ENCODE measurements at places on chromosomes 3 and 15. TPM values are rescaled to one million over a fixed set of nuclear protein-coding genes. Genes with fewer than 3 reads are reported as not detected.

The CLDN18 gene
- total RNA-seq: not detected

The ISLR gene
- 19.8 TPM for total RNA-seq

The ZNF662 gene
- not detected for total RNA-seq

The PCSK6 gene
- total RNA-seq: 0.13 TPM

The KLHL6 gene
- not detected for total RNA-seq

The COLQ gene
- total RNA-seq: 0.18 TPM

The TAGLN3 gene
- total RNA-seq: 19.1 TPM

The MEGF11 gene
- 7.3 TPM for total RNA-seq

The C3orf52 gene
- total RNA-seq: 15.5 TPM

The PLSCR2 gene
- not detected for total RNA-seq

The POPDC2 gene
- 0.10 TPM for total RNA-seq

The MEIS2 gene
- 18.1 TPM for total RNA-seq

GRCh38 chr3:20181276-20181675 is 4.7 kb downstream of the SGO1 start:
- H3K36me3 ChIP-seq: peaks cover 17% of the 10 kb centered on the region
- no peaks in the 10 kb centered on the region for H3K27me3 ChIP-seq
- H3K4me1 ChIP-seq: no peaks in the 10 kb centered on the region
- DNase-seq: no peak
- H3K27ac ChIP-seq: no peak overlapping the region

DNA sequence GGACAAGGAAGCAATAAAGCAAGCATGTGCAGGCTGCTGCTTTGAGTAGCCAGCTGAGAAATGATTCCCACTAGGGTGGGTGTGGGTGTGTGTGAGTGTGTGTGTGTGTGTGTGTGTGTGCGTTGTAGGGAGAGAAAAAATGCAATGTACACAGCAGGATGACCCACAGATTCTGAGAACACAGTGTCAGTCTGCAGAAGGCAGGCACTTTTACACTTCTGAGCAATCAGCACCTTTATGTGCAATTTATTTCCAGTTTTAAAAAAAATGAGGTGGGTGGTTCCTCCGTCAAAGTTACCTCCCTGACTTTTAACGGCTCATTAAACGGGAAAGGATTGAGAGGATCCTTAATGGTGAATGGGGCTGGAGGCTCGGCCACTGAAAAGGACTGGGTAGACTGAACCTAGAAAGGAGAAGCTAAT is 38.5 kb upstream of the LIPC start:
- H3K4me3 ChIP-seq: no peak overlapping the region
- no peaks in the 10 kb centered on the region for H3K36me3 ChIP-seq
- H3K4me1 ChIP-seq: no peaks in the 10 kb centered on the region
- H3K27me3 ChIP-seq: no peaks in the 10 kb centered on the region
- no peak overlapping the region for H3K27ac ChIP-seq

GRCh38 chr15:86165265-86166211 is 85.9 kb downstream of the AGBL1 start:
- no peaks in the 10 kb centered on the region for H3K27me3 ChIP-seq
- H3K4me1 ChIP-seq: peaks cover 4% of the 10 kb centered on the region
- no peak for DNase-seq
- H3K27ac ChIP-seq: no peak overlapping the region
- no peaks in the 10 kb centered on the region for H3K36me3 ChIP-seq
- no peak overlapping the region for H3K4me3 ChIP-seq

DNA sequence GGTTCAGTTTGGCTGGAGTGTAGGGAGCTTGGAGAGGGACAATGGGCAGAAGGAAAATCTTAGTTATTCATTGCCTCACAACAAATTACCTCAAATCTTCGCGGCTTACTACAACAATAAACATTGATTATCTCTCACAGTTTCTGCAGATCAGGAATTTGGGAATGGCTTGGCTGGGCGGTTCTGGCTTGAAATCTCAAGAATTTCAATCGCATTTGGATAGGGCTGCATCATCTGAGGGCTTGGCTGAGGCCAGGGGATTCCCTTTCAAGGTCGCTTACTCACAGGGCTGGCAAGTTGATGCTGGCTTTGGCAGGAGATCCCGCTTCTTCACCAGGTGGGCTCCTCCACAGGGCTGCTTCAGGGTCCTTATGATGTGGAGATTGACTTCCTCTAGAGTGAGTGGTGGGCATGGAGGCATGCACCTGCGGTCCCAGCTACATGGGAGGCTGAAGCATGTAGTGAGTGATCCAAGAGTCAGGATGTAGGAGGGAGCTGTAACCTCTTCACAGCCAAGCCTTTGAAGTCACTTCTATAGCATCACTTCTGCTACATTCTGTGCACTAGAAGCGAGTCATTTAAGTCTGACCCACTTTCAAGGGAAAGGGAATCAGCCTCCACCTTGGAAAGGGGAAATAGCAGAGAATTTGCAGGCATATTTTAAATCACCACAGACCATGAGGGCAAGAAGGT is 63.1 kb downstream of the CDC25A start:
- no peak overlapping the region for H3K27ac ChIP-seq
- H3K4me3 ChIP-seq: no peak overlapping the region
- H3K27me3 ChIP-seq: no peaks in the 10 kb centered on the region
- no peaks in the 10 kb centered on the region for H3K36me3 ChIP-seq
- peaks cover 7% of the 10 kb centered on the region for H3K4me1 ChIP-seq

- H3K4me1 ChIP-seq: no peaks in the 10 kb centered on the region
- no peak overlapping the region for H3K27ac ChIP-seq
- H3K27me3 ChIP-seq: no peaks in the 10 kb centered on the region
- no peak for DNase-seq
- H3K36me3 ChIP-seq: no peaks in the 10 kb centered on the region
These were observed 4.3 kb downstream of the SNTN start for GRCh38 chr3:63656786-63657185.

GRCh38 chr3:98779541-98780335 is 16.6 kb downstream of the ST3GAL6 start:
- no peak overlapping the region for H3K27ac ChIP-seq
- no peak overlapping the region for H3K4me3 ChIP-seq
- H3K4me1 ChIP-seq: peaks cover 14% of the 10 kb centered on the region
- H3K27me3 ChIP-seq: no peaks in the 10 kb centered on the region
- H3K36me3 ChIP-seq: no peaks in the 10 kb centered on the region

- peak; percentile 32 for DNase-seq
- peak overlapping the region; percentile 64 for H3K4me3 ChIP-seq
- H3K27me3 ChIP-seq: no peaks in the 10 kb centered on the region
- no peaks in the 10 kb centered on the region for H3K4me1 ChIP-seq
- no peaks in the 10 kb centered on the region for H3K36me3 ChIP-seq
These were observed 1.0 kb upstream of the KLF15 start for GRCh38 chr3:126358038-126358815.

DNA sequence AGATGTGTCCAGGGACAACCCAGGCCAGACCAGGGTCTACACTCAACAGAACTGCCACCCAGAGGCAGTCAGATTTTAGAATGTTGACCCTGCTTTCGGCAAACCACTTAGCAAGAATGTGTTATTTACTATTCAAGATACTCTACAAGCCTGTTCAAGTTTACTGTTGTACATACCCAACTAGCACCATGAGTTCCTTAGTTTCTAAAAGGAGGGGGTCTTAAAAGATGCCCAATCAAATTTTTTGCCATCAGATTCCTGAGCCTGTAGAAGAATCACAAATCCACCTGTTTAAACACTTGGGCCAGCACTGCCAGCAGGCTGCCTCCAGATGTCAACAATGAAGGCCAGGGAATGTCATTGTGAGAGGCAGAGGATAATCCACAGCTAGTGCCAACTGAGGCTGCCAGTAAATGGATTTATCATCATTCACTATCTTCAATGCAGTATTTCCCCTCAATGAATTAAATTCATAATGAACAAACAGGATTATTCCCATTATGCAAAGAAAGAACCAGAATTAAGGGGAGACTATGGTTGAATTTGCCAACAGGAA is 43.5 kb upstream of the SNRPA1 start:
- H3K36me3 ChIP-seq: no peaks in the 10 kb centered on the region
- no peak overlapping the region for H3K4me3 ChIP-seq
- H3K27ac ChIP-seq: no peak overlapping the region
- DNase-seq: no peak
- H3K4me1 ChIP-seq: no peaks in the 10 kb centered on the region

DNA sequence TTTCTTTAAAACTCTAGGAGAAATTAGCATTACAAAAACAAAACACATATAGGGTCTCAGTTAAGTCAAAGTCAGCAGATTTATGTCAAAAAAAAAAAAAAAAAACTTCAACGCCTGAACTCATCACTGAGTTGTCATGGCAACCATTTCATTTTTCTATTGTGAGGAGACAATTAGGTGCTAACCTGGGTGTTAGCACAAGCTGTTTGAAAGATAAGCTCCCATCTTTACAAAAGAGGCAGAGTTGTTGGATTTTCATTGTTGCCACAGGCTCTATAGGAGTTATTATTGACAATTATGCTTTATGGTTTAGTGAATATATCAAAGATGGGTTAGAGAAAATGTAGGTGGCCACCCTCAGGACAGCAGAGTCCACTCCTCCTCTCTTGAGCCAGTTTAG is 806.9 kb downstream of the GRM7 start:
- no peaks in the 10 kb centered on the region for H3K27me3 ChIP-seq
- no peaks in the 10 kb centered on the region for H3K4me1 ChIP-seq
- H3K4me3 ChIP-seq: no peak overlapping the region
- no peak for DNase-seq

- H3K4me1 ChIP-seq: no peaks in the 10 kb centered on the region
- no peak for DNase-seq
- H3K4me3 ChIP-seq: no peak overlapping the region
- no peaks in the 10 kb centered on the region for H3K27me3 ChIP-seq
These were observed 412.1 kb upstream of the DPH6 start for GRCh38 chr15:35958021-35958420.

DNA sequence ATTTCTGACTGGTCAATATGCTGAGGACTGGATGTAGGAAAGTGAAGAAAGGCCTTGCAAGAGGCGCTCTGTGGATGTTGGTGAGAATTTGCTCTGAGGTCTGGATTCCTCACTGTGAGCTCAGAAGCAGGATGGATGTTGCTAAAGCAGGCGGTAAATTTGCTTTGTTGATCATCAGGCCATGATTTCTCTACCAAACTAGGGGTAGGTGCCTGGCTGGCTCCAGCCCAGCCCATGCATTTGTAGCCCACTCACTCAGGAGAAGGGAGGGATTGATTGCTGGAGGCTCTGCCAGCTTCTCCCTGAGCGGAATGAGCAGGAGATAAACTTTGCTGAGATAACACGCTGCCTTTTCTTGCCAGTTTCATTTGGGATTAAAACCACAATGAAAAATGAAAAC is 44.3 kb upstream of the NTRK3 start:
- no peak overlapping the region for H3K4me3 ChIP-seq
- no peaks in the 10 kb centered on the region for H3K36me3 ChIP-seq
- no peak for DNase-seq
- no peak overlapping the region for H3K27ac ChIP-seq
- H3K4me1 ChIP-seq: no peaks in the 10 kb centered on the region
- H3K27me3 ChIP-seq: no peaks in the 10 kb centered on the region

DNA sequence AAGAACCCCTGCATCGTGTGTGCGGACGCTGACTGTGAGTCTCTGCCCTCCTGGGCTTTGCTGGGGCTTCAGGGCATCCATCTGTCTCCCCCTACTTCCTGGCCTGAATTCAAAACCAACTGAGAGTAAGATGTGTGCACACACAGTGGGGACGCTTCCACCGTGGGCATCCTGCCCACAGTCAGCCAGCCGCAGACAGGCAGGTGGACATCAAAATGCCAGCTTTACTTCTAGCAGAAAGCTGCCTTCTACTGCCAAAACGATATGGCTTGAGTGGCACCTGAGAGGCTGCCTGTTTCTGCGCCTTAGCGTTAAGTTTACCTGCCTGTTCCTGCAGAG is 18.5 kb downstream of the ALDH1A3 start:
- H3K27me3 ChIP-seq: no peaks in the 10 kb centered on the region
- no peak overlapping the region for H3K4me3 ChIP-seq
- no peak overlapping the region for H3K27ac ChIP-seq

- H3K4me1 ChIP-seq: 0 out of 2 replicates have a peak, but pooled peaks cover 9% of the 10 kb centered on the region
- DNase-seq: no peak
- no peaks in the 10 kb centered on the region for H3K27me3 ChIP-seq
These were observed 92.5 kb downstream of the LARS2 start for GRCh38 chr3:45480871-45481270.

DNA sequence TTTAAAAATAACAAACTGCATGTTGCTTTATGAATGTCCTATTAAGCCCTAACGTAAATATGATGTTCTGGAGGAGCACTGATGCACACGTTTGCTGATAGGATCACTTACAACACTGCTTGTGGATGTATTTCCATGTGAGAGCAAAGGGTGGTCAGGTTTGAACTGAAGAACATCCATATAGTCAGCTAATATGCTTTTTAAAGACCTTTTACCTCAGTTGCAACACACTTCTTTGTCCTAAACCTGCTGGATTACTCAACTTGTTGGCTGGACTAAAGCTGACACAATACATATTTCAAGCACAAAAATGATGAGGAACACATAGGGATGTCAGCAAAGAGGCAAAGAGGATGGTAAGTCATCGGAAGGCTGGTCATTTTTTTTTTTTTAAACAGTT is 186.6 kb downstream of the TIGIT start:
- H3K27me3 ChIP-seq: no peaks in the 10 kb centered on the region
- no peaks in the 10 kb centered on the region for H3K4me1 ChIP-seq
- H3K4me3 ChIP-seq: no peak overlapping the region
- DNase-seq: no peak

GRCh38 chr3:42375121-42375800 is 35.1 kb downstream of the LYZL4 start:
- H3K36me3 ChIP-seq: no peaks in the 10 kb centered on the region
- H3K27me3 ChIP-seq: no peaks in the 10 kb centered on the region
- H3K4me3 ChIP-seq: no peak overlapping the region
- DNase-seq: no peak
- peaks cover 4% of the 10 kb centered on the region for H3K4me1 ChIP-seq
- no peak overlapping the region for H3K27ac ChIP-seq

GRCh38 chr3:150249779-150250470 is 158.2 kb upstream of the TSC22D2 start:
- H3K4me3 ChIP-seq: no peak overlapping the region
- H3K36me3 ChIP-seq: no peaks in the 10 kb centered on the region
- no peak for DNase-seq
- no peaks in the 10 kb centered on the region for H3K27me3 ChIP-seq
- H3K27ac ChIP-seq: peak overlapping the region; percentile 85

- H3K36me3 ChIP-seq: no peaks in the 10 kb centered on the region
- no peaks in the 10 kb centered on the region for H3K4me1 ChIP-seq
- no peaks in the 10 kb centered on the region for H3K27me3 ChIP-seq
These were observed 22.9 kb upstream of the CFAP20DC start for GRCh38 chr3:59072681-59073080.

- no peaks in the 10 kb centered on the region for H3K36me3 ChIP-seq
- H3K4me1 ChIP-seq: 0 out of 2 replicates have a peak, but pooled peaks cover 3% of the 10 kb centered on the region
- H3K4me3 ChIP-seq: no peak overlapping the region
- no peak overlapping the region for H3K27ac ChIP-seq
- H3K27me3 ChIP-seq: no peaks in the 10 kb centered on the region
- DNase-seq: peak; percentile 13
These were observed 122.9 kb upstream of the LIPC start for GRCh38 chr15:58308742-58309355.

GRCh38 chr3:129439226-129439816 is 427 bp downstream of the MBD4 start:
- DNase-seq: peak; percentile 55
- no peaks in the 10 kb centered on the region for H3K27me3 ChIP-seq
- H3K4me1 ChIP-seq: peaks cover 9% of the 10 kb centered on the region
- peak overlapping the region; percentile 28 for H3K27ac ChIP-seq

GRCh38 chr15:65902373-65902772 is 33.1 kb downstream of the RAB11A start:
- peaks cover 2% of the 10 kb centered on the region for H3K36me3 ChIP-seq
- no peak overlapping the region for H3K27ac ChIP-seq
- peaks cover 9% of the 10 kb centered on the region for H3K4me1 ChIP-seq
- H3K27me3 ChIP-seq: no peaks in the 10 kb centered on the region
- DNase-seq: peak; percentile 21
- no peak overlapping the region for H3K4me3 ChIP-seq

Measured in SJCRH30 (cell line).